ENCODE measurements at places on chromosomes 7 and 10.

GRCh38 chr10:126384269-126384873, 3.9 kb downstream of the ADAM12 start:
- no peak for DNase-seq

GRCh38 chr10:44787480-44788075, 123.6 kb upstream of the TMEM72 start:
- DNase-seq: no peak

GRCh38 chr10:76905251-76905650, 732.4 kb downstream of the KCNMA1 start:
- DNase-seq: no peak

- DNase-seq: no peak
These were observed 60.7 kb downstream of the ZRANB1 start for GRCh38 chr10:125002423-125003145.

DNA sequence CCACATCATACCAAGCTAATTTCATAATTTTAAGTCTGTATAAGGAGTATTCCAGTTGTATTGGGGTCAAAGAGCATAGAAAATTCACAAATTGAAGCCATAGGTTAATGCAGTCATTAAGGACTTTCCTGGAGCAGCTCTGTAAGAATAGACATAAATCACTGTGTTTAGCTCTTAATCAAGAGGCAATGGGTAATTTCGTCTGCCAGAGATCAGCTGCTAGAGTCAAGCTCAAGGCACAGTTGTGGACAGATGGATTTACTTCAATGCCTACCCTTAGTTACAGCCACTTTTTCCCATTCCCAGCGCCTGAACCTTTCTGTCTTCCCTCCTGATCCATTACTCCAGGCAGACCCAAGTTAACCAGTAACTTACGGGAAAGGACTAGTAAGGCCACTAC, 40.6 kb upstream of the AGBL3 start:
- peak; percentile 43 for DNase-seq

DNA sequence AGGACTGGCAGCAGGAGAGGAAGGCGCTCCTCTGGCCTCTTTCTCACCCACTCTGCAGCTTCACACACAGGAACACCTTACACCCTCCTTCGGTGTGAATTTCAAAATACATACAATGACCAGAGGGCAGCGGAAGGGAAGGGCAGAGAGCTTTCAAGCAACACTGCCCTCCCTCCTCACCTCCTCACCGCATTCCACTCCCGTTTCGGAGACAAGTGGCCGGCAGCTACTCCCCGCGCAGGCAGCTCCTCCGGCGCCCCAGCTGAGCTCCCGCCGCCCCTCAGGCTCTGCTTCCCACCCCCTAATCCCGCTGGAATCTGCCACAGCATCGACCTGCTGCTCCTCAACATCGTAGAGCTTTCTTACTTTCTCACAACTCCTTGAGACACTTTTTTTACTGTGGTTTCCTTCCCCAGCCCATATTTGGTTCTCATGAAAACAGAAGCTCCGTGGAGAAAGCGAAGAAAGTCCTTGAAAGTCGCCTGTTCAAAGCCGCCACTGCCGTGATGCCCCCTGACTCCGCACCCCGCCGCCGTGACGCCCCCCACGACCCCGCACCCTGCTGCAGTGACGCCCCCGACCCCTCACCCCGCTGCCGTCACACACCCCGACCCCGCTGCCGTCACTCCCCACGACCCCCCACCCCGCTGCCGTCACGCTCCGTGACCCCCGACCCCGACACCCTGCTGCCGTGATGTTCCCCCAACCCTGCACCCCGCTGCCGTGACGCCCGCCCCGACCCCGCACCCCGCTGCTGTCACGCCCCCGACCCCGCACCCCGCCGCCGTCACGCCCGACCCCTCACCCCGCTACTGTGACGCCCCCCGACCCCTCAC, 14.6 kb upstream of the GPER1 start:
- DNase-seq: no peak

DNA sequence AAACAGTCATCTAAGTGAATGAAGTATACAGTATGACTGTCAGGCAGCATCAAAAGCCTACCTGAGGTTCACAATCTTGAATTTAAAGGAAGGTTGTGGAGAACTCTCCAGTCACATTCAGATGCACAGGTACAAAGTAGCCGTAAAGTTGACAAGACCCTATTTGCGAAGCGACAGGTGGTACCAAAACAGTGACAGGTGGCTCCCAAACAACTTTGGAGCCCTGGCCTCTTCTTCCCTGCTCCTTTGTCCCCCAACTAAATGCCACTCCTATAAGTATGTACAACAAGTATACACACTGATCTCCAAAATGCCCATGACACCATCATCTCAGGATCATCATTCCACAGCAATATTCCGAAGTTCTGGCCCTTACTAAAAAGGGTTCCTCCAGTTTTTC, 53.5 kb downstream of the USP6NL start:
- DNase-seq: no peak

DNA sequence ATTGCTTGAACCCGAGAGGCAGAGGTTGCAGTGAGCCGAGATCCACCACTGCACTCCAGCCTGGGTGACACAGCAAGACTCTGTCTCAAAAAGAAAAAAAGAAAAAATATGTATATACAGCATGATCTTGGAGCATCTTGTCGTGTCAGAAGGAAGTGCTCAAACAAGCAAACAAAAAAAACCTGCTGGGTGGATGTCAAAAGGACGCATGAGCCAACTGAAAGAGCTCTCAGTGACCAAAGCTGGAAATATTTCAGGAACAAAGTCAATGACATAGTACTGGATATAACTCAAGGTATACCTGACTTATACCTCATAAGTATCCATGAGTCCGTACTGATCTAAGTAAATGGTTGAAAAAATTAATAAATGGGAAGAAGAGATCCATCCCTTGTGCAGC, 94.6 kb upstream of the ANLN start:
- DNase-seq: no peak

Measured in NCI-H2227 treated with DMSO at 0.1 percent for 48 hours (cell line).